ENCODE measurements at places on chromosomes 6 and 20.

DNA sequence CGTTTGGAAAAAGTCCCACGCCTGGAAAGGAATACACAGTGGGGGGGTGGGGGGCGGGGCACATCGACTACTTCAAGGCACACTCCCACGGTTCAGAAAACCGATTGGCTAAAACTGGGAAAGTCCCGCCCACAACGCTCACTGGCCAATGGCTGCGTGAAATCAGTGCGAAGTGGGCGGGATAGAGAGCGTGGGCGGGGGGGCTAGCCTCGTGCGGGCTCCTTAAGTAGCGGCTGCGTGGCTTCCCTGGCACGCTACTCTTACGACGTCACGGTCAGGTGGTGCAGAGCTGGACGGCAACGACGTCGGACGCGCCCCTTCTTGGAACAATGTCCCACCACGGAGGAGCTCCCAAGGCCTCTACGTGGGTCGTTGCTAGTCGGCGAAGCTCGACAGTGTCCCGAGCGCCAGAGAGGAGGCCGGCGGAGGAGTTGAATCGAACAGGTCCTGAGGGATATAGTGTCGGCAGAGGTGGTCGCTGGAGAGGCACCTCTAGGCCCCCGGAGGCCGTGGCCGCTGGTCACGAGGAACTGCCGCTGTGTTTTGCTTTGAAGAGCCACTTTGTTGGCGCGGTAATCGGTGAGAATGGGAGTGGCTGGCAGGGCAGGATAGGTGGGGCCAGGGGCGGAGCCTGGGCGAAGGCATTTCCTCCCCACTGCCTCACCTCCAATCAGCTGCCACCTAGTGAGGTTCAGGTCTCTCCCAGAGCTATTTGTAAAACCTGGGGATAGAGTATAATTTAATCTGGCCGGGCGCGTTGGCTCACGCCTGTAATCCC, at the start of gene DDX43:
TSS of gene DDX43 (plus strand) at position 252 of the 778 bp plus-strand sequence. CDS start at position 330, 78 bp downstream.
- no peak for DNase-seq

DNA sequence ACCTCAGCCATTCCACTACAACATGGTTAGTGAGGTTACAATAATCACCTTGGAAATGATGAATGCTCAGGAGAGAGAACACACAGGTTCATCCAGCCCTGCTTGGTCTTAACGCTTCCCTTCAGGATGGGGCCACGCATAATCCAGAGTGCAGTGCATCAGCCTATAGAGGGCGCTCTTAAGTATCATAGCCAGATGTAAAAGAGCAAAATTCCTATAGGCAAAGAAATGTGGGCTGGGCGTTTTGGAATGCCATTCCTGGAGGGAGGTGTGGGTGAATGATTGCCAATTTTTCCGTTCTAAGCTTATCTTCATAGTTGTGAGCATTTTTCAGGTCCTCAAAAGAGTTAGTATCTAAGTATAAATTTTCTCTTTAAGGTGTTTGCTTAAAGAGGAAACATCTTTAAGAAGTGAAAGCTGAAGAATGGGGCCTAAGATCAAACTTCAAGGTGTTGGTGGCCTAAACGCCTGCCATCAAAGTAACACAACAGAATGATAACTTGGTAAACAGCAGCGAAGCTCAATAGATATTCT, 1.8 kb downstream of the RIPOR2 start:
- DNase-seq: no peak

- DNase-seq: no peak
These were observed 5.9 kb upstream of the UNC93A start for GRCh38 chr6:167285077-167285770.

DNA sequence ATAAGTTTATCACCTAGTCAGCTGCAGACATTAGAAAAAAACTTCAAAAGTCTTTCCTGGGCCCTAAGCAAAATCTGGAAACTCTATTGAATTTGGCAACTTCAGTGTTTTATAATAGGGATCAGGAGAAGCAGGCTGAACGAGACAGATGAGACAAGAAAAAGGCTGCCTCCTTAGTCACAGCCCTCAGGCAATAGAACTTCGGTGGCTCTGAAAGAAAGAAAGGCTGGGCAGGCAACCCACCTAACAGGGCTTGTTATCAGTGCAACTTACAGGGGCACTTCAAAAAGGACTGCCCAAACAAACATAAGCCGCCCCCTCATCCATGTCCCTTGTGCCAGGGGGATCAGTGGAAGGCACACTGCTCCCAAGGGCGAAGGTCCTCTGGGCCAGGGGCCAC, 657.9 kb upstream of the HS3ST5 start:
- no peak for DNase-seq

- no peak for DNase-seq
These were observed 88.4 kb downstream of the COL19A1 start for GRCh38 chr6:69954733-69955132.

DNA sequence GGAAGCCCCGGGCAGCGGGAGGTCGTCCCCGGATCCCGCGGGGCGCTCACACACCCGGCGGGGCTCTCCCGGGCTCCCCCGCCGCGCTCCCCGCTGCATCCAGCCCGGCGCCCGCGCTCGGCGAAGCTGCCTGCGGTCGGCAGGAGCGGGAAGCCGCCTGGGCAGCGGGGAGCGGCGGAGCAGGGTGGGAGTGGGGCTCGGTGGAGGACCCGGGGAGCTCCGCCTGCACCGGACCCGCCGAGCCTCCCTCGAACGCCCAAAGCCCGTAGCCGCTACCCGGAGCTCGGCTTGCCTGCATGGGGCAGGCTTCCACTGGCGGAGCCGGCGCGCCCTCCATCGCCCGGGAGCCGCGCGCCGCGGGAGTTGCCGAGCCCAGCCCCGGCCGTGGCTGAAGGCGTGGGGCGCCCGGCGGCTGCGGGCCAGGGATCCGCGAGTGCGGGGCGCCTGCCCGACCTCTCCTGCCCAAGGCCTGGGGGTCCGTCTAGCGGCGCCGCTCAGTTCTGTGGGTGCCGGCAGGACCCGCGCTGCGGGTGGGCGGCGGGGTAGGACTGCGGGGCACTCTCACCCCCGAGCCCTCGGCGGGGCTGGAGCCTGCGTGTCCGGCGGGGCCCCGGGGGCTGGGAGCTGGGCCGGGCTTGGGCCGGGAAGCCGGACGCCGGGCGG, 671 bp downstream of the CDH4 start:
- no peak for DNase-seq

GRCh38 chr6:19866173-19866984, 29.2 kb downstream of the ID4 start:
- DNase-seq: no peak

Measured in skin of body (tissue), 3 donors.